ENCODE measurements at places on chromosomes 1 and 21.

GRCh38 chr1:171434717-171435346 is 50.5 kb upstream of the PRRC2C start:
- no peak for DNase-seq

DNA sequence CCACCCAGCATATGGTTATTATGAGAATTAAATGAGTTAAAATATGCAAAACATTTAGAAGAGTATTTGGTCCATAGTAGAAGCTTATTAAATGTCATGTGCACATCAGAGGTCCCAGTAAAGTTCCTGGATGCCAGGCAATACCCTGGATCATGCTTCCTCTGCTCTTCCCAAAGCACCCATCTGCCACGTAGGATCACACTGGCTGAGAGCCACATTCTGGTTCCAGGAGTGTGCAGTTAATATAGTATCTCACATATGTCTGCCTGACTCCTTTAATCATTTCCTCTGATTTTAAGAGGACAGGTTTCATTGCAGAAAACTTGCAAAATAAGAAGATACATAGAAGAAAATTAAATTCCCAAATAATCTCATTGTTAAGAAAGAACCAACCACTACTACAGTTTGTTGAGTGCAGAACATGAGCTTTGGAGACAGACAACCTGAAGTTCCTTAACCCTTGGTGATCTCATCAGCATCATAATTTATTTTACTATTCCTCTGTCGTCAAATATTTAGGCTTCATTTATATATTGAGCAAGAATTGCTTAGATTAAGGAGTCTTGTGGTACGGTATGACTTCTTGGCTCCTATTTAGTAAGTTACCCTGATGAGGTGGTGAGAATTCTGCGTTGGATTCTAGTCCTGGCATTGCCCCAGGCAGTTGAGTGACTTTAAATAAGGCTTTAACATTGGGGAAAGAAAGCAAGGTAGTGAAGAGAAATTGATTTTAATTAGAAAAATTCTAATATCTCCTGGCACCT is 12.3 kb downstream of the SGIP1 start:
- DNase-seq, result no peak

- no peak for DNase-seq
Measured at GRCh38 chr21:36516281-36516680, 36.4 kb upstream of the CLDN14 start.

GRCh38 chr1:153525088-153525728 is 10.6 kb downstream of the S100A6 start:
- DNase-seq, result no peak

GRCh38 chr1:100868364-100868995 is 26.2 kb downstream of the EXTL2 start:
- no peak for DNase-seq

DNA sequence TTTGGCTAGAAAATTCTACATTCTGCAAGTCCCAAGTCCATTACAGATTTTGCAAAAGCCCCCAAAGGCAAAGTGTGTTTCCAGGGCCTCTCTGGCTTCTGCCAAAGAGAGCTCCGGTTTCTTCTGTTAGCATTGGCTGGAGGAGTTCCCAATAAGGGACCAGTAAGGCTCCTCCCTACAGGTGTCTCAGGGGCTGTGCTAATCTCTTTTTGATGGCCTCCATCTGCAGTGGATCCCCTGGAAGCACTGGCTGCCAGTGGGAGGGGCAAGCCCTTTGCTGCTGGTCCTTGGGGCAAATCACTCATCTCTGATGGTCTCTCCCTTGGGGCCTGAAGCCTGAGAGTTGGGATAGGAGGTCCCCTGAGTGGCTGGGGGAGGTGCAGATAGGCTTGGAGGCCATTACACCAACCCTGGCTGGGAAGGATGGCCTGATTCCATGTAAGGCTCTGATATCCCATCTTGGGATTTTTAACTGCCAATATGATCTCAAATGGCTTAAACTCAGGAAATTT is 89.1 kb upstream of the USP24 start:
- DNase-seq, result no peak

- no peak for DNase-seq
Measured at GRCh38 chr1:153232553-153232952, 15.2 kb downstream of the PRR9 start.

DNA sequence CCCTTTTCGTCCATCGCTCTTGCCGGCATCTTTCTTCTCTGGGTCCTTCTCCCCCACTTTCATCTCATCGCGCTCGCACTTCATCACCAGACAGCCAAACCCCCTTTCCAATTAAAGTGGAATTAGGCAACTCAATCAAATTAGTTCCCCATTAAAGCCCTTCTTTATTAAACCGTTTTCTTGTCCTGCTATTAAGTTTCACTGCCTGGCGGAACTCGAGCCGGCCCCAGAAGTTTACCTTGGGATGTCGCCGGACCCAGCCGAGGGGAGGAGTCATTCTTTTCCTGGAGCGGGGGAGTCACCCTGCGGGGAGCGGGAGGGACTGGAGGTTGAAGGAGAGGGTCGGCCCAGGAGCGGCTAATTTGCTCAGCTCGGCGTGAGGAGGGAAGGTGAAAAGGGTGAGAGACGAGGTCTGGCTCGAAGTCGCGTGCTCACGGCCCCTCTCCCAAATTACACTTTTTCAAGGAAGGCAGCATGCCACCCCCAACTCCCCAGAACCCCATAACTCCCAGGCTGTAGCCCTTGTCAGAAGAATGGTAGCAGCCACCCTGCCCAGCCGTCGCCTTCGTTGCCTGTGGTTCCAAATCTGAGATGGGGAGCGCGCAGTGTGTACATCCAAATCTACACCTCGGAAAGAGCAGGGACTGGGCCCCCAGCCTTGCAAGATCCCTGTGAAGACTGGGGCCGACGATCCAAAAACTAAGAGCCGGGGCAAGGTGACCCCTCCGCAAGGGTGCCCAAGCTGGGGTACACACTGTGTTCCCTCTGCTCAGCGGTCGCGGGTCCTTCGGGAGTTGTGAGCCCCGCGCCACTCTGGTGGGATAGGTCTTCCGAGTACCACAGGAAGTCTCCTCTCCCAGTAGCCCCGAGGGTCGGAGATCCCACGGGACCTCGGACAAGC is 6.4 kb downstream of the DMRTA2 start:
- no peak for DNase-seq

- DNase-seq, result no peak
Measured at GRCh38 chr1:3811595-3811911, 15.3 kb upstream of the LRRC47 start.

GRCh38 chr1:23763041-23763577 is 15.1 kb upstream of the PITHD1 start:
- DNase-seq, result no peak

- no peak for DNase-seq
Measured at GRCh38 chr1:16151995-16152384, 3.9 kb downstream of the EPHA2 start.

DNA sequence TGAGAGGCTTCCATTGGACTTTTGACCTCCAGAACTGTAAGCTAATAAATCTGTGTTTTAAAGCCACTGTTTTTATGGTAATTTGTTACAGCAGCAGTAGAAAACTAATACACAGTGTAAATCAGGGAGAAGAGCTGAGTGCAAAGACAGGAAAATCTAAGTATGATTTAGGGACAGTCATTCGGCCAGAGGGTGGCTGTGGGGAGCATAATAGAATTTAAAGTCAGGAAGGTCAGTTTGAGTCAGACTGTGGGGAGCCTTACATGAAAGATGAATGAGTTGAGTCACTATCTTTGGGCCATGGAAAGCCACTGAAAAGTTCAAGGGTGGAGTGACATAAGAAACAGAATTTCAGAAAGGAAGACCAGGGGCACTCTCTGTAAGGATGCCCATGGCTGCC is 52.4 kb upstream of the SSX2IP start:
- no peak for DNase-seq

GRCh38 chr1:8763888-8764287 is 53.6 kb downstream of the RERE start:
- no peak for DNase-seq

GRCh38 chr1:94440088-94440487 is 21.9 kb downstream of the ABCD3 start:
- DNase-seq, result no peak

DNA sequence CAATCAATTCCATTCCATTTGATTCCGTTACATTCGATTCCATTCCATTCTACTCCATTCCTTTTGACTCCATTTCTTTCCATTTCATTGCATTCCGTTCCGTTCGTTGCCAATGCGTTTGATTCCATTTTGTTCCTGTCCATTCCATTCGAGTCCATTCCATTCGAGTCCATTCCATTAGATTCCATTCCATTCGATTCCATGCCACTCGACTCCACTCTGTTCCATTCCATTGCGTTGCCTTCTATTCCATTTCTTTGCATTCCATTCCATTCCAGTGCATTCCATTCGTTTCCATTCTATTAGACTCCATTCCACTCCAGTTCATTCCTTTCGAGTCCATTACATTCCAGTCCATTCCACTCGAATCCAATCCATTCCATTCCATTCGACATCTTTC is 2587.5 kb upstream of the TPTE start:
- no peak for DNase-seq

GRCh38 chr1:14866911-14867612 is 268.6 kb downstream of the KAZN start:
- no peak for DNase-seq

DNA sequence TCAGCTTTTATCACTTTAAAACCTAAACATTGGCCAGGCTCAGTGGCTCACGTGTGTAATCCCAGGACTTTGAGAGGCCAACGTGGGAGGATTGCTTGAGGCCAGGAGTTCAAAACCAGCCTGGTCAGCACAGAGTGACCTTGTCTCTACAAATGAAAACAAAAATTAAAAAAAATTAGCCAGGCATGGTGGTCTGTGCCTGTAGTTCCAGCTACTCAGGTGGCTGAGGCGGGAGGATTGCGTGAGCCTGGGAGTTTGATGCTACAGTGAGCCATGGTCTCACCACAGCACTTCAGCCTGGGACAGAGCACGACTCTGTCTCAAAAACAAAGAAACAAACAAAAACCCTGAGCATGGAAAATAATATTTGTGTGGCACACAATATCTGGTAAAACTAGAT is 143.5 kb upstream of the HNRNPU start:
- no peak for DNase-seq

GRCh38 chr1:243269461-243269801 is 13.6 kb downstream of the SDCCAG8 start:
- DNase-seq, result no peak

GRCh38 chr1:27364696-27365371 is 1.9 kb downstream of the MAP3K6 start:
- DNase-seq, result no peak

GRCh38 chr1:13812456-13813397 is 112.7 kb downstream of the PRDM2 start:
- no peak for DNase-seq

GRCh38 chr1:86516335-86516734 is 30.5 kb upstream of the CLCA4 start:
- DNase-seq, result no peak

GRCh38 chr21:16085421-16085820 is 355.6 kb downstream of the USP25 start:
- DNase-seq, result no peak

GRCh38 chr1:75265792-75266191 is 131.6 kb downstream of the LHX8 start:
- no peak for DNase-seq

DNA sequence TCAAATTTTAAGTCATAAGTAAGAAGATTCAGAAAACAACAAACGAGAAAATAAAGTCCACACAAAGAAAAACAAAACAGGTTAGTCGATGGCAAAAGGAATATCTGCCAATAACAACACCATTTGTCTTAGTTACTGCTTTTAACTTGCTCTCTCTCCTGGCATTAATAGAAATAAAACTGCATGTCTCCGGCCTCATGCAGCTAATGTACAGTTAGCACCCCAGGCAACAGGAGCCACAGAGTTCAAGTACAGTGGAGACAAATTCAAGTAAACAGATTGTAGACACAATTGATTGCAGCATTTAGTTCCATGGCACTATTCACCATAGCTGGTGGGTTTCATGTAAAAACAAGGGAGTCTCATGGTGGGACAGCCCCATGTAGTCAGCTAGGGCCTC is 33.5 kb downstream of the SUSD4 start:
- no peak for DNase-seq

DNA sequence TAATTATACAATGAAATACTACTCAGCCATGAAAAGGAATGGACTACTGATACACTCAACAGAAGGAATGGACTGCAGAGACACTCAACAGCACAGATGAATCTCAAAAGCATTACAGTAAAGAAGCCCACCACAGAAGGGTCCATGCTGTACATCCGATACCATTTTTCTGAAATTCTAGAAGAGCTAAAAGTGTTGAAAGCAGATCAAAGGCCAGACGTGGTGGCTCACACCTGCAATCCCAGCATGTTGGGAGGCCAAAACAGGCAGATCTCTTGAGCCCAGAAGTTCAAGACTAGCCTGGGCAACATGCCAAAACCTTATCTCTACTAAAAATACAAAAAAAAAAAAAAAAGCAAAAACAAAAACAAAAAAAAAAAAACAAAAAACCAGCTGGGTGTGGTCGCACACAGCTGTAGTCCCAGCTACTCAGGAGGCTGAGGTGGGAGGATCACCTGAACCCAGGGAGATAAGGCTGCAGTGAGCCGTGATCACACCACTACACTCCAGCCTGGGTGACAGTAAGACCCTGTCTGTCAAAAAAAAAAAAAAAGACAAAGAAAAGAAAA is 15.5 kb downstream of the PPP1R15B start:
- DNase-seq, result no peak

- no peak for DNase-seq
Measured at GRCh38 chr1:59494145-59494833, 197.4 kb downstream of the FGGY start.

GRCh38 chr1:59100708-59101374 is 196.1 kb upstream of the FGGY start:
- DNase-seq, result no peak

DNA sequence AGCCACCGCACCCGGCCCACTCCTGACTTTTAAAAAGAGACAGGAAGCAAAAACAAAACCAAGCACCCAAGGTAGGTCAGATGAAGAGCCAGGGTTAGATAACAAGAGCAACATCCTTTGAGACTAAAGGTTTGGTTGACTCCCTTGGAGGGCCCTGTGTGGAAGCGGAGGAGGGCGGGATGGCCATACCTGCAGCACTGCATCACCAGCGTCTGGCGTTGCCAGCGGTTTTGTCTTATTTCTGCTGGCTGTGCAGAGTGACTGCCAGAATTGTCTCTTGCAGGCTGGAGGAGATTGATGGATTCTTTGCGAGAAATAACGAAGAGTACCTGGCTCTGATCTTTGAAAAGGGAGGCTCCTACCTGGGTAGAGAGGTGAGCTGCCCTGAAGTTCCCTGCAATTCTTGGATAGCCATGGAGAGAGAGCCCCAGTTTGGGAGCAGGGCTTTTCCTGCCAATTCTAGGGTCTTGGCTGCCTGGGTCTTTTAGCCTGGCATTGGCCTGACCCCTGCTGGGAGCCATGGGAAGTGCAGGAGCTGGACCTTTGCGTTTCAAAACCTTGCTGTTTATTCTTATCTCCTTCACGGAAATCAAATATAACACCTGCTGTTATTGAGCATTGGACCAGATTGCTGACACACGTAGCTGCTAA is 24.0 kb downstream of the QSOX1 start:
- DNase-seq, result peak; percentile 50

GRCh38 chr1:3956527-3957170 is 56.6 kb upstream of the C1orf174 start:
- no peak for DNase-seq

DNA sequence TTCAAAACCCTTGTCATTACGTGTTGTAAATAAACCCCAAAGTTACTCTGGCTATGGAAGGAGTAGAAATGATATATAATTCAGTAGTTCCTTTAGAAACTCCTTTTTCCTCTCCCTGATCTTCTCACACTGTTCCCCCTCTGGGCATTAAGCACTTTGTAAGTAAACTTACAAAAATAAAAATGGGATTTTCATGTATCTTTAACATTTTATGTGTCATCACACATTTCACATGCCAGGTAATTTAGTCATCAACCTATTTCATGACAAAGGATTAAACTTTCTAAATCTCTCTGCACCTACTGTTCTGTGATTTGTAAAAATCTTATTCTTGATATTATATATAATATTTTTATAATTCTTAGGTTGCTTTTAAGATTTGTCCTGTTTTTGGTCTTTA is 176.9 kb downstream of the NEK7 start:
- no peak for DNase-seq

Measured in activated CD4-positive, alpha-beta T cell treated with anti-CD3 and anti-CD28 coated beads for 1 hour (primary cell).